HS-27A (cell line): ENCODE measurements at places on chromosomes 7 and 10.

GRCh38 chr10:101464599-101464998 lies 110.6 kb downstream of the BTRC start:
- DNase-seq, result no peak

DNA sequence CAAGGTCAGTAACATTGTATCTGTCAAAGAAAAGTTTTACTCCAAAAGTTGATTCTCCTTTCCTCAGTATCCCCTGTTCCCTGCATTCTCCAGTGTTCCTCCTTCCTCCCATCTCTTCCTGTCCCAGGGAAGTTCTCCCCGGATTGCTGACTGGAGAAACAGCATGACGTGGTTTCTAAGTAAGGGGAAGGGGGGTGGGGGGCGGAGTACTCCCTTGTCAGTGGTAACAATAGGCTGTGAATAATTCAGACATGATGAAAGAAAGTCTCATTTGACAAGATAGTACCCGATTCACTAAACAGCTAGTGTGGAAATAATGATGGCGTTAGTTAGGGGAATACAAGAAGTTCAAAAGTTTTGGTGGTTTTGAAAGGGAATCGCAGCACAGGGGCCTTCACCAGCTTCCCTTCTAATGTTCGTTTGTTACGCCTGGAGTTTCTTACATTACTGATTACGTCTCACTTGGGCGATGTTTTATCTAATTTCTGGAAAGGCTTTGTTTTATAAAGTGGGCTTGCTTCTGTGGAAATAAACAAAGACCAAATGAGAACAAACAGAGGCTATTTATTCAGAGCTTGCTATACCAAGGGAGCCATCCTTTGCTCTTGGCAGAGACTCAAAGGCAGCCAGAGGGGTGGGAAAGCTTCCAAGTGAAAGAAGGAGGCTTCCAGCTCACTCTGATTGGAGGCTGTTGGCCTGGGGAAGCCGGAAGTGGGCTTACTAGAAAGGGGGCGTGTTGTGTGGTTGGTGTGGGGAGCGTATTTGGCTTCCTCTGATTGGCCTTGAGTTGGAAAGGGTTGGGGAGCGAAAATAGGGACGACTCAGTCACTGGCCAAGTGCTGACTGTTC lies 453.7 kb downstream of the SDK1 start:
- DNase-seq, result no peak

DNA sequence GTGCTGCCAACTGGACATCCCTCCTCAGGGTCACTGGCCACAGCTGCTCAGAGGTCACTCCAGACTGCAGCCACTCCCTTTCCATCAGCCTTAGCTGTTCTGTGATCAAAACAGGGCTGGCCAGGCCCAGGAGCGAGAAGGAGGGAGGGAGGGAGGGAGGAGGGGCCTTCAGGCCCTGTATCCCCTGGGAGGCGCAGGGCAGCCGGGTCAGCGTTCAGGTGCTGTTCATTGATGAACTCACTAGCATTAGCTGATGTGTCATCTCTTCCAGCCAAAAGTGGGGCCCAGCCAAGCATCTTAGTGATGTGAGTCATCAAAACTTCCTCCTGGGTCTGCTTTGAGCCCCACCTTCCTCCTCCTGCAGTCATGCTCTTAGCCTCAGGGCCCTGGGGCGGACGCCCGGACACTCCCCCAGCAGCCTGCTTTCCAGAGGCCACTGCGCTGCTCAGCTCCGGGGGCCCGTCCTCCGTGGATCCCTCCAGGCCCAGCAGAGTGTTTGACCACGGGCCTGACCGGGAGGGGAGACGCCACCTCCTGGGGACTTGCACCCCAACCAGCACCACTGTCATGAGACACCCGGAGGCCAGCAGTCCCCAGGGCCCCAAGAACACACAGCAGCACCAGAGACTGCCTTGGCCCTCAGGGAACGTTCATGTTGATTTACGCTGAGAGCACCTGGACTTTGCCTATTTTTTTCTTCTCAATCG lies 149.2 kb downstream of the PRKAG2 start:
- peak; percentile 83 for DNase-seq

DNA sequence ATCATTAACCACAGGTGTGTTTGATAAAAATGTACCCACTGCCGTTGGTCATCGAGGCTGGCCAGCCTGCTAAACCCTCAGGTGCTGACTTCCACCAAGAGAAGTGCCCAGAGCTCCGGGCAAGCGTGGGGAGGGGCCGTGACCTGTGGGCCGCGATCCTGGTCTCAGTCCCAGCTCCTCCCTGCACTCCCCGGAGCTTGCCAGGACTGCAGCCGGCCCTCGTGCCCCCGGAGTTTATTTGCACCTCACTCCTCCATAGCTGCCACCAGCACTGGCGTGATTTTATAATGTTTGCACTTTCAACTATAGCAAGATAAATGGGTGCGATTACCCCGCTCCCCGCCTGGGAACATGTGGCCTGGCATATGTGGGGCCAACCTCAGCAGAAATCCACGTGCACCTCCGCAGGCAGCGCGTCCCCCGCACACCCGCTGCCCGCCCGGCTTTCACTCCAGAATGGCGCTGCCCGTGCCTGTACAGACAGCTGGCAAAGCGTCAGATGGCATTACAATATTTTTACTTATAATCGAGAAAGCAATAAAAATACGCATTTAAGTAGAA lies 30.8 kb downstream of the UNCX start:
- no peak for DNase-seq

- DNase-seq, result no peak
Observed at GRCh38 chr10:112716076-112716475, 234.0 kb upstream of the TCF7L2 start.

- DNase-seq, result no peak
Observed at GRCh38 chr7:16447876-16448275, 17.7 kb downstream of the SOSTDC1 start.

GRCh38 chr7:38465956-38466355 lies 165.2 kb downstream of the AMPH start:
- no peak for DNase-seq

- no peak for DNase-seq
Observed at GRCh38 chr7:101115215-101115614, 11.7 kb upstream of the SERPINE1 start.

DNA sequence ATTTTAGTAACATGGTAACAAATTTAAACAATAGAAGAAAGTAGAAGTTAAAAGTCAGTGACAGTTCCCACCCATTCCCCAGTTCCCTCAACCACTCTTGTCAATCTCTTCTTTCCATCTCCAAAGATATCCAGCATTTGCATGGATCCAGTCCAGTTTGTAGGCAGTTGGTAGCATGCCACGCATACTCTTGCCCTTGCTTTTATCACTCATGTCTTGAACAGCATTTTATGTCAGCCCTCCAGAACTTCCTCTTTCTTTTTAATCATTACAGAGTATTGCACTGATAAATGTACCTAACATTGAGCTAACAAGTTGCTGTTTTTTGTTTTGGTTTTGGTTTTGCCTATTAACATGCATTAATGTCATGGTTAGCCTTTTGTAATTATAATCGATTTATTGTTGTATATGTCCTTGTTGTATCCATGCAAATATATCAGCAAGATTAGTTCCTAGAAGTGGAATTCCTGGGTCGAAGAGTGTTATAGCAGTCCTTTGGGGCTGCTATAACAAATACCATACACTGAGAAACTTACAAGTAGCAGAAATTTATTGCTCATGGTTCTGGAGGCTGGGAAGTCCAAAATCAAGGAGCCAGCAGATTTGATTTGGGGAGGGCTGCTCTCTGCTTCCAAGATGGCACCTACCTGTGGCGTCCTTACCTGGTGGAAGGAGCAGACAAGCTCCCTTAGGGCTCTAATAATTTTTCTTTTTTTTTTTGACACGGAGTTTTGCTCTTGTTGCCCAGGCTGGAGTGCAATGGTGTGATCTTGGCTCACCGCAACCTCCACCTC lies 25.7 kb downstream of the CHST3 start:
- DNase-seq, result no peak

DNA sequence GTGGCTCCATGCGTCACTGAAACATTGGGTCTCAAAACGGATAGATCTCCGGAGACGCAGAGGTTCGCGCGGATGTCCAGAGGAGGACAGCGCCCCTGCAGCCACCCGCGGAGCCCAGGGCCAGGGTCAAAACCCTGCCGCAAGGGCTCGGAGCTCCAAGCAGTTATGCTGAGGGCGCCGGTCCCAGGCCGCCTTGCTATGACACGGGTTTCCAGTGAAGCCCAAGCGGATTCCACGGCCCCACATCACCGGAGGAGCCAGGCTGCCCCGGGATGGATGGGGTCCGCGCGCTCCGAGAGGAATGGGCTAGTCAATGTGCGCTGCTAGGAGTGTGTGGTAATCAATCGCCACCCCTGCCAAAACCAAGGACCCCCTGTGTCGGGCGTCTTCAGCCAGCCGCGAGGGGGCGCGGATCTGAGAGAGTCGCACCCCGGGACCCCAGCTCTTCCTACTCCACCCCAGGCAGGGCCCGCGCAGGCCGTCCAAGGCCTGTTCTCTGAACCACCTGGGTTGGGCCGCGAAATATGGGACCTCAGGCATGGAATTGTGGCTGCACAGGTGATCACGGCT lies 5.6 kb upstream of the EMX2 start:
- no peak for DNase-seq

DNA sequence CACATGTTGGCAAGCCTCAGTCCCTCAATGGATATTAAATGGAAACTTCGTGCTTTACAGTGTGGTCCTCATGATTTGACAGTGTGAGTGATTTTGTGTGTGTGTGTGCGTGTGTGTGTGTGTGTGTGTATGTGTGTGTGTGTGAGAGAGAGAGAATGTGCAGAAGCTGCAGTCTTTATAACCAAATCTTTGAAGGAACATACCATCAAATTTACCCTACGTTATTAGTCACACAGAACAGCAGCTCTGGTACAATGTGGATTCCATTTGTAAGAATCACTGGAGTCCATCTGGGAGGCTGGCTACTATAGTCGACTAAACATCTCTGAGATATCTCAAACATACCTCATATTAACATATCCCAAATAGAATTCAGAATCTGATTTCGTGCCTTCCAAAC lies 928.0 kb upstream of the POT1 start:
- DNase-seq, result no peak
